Anterior cingulate cortex (tissue), 58 donors: ENCODE measurements at places on chromosomes 6 and 20.

DNA sequence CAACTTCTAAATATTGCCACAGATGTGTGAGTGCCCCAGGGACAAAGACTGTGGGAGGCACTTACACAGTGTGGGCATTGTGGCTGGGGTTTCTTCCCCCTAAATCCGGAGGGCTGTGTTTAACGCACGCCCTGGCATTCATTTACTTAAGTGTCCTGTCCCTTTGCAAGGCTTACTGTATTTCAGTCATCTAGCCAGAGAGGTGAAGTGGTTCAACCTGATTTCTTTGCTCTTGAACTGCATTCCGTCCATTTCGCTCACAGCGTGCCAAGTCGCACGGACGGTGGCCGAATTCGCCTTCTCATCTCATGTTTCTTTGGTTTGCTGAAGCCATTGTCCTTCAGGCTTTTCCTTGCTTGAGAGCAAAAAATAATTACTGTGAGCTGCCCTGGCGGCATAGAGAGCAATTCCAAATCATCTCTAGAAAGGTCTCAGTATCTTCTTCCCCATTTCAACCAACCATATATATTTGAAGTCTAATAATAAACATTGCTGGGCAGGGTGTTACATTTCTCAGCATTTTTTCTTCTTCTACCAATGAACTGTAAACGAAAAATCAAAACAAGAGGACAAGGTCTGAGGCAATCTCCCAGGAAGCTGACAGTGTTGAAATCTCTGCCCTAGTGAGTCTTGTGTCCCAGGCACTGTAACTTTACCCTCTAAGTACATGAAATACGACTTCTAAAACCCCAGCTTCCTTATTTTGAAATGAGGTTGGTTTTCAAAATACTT lies 16.9 kb downstream of the SYTL3 start:
- no peak for DNase-seq

GRCh38 chr6:3282476-3283236 lies 23.9 kb downstream of the PSMG4 start:
- DNase-seq, result no peak

DNA sequence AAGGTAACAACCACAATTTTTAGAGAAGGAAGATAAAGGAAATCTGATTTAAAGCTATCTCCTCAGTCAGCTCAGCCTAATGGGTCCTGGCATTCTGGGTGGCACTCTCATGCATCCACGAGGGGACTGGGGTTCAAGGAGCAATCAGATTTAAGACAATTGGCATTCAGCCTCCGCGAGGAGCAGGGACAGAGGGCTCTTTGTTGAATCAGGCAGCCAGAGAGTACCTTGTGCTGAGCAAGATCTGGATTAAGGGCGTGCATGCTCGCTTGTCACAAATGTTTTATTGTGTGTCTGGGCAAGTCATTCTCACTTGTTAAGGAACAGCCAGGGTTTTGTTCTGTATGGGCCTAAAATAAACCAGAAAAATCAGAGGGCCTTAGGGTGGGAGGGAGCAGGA lies 475.3 kb upstream of the NRSN1 start:
- DNase-seq, result peak; percentile 17

DNA sequence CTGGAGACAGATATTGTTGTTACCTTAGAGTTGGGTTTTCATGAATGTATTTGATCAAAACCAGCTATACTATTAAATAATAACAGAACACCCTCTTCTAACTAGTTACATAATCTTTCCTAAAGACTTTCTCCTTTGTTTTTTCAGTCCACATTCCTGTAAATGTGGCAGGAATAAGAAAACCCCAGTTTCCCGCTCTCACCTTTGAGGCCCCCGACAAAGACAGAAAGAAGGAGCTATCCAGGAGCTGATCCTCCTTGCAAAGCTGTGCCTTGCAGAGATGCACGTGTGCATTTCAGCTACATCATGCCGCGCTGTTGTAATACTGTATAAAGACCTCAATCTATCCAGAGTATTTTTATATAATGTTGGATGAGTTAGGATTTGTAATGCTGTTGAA lies 102.7 kb downstream of the SLC22A3 start:
- DNase-seq, result no peak

DNA sequence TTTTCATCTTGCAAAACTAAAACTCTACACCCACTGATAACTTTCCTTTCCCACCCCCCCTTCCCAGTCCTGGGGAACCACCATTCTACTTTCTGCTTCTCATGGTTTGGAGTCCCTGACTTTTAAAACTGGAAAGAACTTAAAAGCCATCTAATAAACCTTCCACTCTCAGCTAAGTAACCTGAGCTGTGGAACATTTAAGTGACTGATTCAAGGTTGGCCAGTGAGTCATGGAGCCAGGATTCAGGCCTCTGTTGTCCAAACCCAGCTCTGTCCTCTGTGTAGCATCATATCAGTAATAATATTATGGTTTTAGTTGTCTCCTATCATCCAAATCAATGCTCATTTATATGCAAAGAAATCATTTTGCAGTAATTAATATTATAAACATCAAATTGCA lies 176.0 kb upstream of the NT5E start:
- DNase-seq, result no peak

DNA sequence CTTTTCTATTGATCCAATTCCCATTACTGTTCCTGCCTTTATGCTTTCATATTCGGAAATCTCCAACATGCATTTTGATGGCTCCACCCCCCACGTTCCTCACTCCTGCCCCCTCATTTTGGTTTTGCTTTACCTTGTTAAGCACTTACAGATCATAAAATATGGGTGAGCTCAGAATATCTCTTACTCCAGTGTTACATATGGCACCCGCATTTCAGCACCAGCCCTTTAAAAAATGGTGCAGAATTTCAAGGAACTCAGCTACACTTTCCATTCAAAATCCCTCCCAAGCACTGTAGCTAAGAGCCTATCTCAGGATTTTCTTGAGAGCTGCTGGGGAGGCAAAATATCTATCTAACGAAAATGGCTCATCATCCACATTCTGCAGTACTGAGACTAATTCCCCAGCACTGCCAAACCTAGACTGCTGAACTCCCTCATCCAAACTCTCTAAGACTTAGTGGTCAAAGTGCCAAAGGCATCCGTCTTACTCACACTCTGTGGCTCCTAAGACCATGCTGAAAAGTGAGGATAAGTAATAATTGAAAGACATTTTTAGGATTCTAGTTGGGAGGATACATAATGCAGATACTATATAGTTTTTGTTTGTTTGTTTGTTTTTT lies 7.8 kb downstream of the SGK1 start:
- DNase-seq, result no peak

GRCh38 chr6:155107432-155108069 lies 112.4 kb downstream of the TIAM2 start:
- no peak for DNase-seq

DNA sequence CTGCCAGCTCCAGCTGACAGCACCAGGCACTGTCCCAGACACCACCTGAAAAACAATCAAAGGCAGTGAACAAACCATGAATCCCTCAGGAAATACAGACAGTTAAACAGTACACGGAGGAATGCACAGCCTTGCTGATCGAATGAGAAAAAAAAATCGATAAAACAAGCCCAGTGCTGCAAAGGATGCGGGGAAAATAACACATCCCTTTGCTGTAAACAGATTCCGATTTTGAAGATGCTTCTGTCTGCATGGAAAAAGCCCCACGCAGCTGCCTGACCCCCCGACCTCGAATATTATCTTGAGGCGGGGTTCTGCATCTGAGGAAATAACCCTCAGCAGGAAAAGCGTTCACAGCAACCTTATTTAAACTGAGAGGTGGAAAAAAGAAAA lies 43.9 kb downstream of the RBM38 start:
- no peak for DNase-seq

DNA sequence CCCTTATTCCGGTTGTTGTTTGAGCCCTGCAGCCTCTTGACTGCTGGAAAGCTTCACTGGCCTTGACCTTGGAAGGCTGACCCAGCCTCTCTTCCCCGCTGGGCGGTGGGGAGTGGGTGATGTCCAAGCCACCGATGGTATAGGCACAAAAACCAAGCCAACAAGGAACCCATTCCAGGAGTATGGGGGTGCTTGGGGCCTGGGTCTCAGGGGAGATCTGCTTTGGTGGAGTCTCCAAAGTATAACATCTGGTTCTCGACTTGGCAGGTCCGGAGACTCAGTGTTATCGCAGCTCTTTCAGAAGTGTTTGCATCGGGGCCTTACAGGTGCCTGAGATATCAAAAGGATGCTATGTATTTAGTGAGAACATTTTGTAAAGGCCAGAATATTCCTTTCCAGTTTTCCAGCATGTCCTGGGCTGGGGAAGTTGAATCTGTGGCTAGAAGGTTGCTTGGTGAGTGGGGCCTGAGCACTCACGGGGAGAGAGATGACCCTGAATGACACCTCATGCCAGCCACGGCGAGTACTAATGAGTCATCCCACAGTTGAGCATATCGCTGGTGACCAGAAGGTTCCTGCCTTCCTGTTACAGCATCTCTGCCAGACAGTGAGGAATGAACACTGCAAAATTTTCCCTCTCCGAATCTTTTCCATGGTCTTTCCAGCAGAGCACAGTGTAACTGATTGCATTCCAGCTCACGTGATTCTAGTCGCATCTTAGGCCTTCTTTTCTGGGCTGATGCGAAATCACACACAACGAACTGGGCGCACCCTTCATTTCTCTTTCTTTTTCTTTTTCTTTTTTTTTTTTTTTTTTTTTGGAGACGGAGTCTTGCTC lies 133.9 kb downstream of the ZDHHC14 start:
- DNase-seq, result no peak

DNA sequence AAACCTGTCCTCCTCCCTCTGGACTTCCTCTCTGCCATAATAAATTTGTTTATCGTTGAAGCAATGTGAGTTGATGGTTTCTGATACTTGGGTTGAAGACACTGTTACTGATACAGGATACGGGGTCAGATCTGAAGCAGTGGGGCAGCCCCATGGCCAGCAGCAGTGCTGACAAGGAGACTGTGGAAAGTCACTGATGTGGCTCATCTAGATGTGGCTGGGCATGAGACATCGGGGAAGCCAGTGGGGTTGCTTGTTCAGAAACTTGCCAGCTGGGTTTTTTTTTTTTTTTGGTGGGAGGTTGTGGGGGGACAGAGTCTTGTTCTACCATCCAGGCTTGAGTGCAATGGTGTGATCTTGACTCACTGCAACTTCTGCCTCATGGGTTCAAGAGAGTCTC lies 2.6 kb upstream of the BPI start:
- no peak for DNase-seq

GRCh38 chr6:37619641-37620040 lies 78.0 kb downstream of the MDGA1 start:
- no peak for DNase-seq

- DNase-seq, result no peak
Measured at GRCh38 chr6:147508042-147508865, at the start of gene SAMD5. TSS of gene SAMD5 (plus strand) at chr6:147508690. CDS start at chr6:147508929, 239 bp downstream.

GRCh38 chr6:63864061-63864460 lies 228.5 kb downstream of the PHF3 start:
- no peak for DNase-seq

- no peak for DNase-seq
Measured at GRCh38 chr6:166977621-166978525, 21.3 kb upstream of the CEP43 start.

DNA sequence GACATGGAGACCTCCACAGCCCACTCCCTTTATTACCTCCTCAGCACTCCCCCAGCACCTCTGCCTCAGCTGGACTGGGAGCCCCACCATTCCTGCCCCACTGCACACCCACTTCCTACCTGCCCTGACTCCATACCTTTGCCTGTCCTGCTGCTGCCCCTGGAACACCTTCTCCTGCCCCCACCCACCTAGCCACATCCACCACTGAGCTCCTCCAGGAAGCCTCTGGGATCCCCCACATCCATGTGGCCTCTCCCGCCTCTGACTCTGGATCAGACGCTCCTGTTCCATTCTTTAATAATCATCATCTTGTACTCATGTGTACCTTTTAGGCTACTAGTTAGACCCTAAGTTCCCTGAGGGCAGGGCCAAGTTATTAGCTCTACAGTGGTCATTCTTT lies 2.2 kb upstream of the SDCBP2 start:
- no peak for DNase-seq

- DNase-seq, result no peak
Measured at GRCh38 chr20:58011106-58011946, 217.1 kb downstream of the ANKRD60 start.

DNA sequence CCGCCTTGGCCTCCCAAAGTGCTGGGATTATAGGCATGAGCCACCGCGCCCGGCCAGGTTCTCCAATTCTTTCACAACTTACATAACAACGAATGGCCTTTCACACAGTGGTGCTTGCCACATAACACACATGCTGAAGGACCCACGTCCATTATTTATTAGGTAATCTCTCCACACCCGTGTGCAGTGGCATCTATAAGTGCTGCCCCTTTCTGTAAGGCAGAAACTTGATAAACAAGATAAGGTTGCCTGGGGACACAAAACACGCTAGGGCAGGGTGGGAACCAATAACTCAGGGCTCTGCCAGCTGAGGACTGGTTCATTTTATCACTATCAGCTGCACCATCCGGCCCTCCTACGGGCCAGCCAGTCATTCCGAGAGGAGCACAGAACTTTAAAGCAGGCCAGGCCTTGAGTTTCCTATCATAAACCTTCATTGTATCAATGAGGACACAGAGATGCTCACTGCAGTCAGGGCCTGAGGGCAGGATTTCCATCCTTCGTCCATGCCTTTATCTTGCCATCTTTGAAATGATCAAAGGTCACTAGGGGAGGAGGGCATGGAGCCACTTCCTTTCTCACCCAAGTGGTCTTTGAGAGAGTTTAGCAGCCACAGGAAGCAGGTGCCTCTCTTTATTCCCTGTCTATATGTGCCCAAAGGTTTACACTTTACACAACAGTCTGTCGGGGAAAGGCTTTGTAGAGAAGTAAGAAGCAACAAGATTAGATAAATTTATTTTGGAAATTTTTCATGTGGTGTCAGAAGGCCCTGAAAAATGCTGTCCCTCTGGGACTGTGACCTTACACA lies 37.6 kb downstream of the GPLD1 start:
- no peak for DNase-seq

- no peak for DNase-seq
Measured at GRCh38 chr6:48281217-48281616, 170.2 kb upstream of the PTCHD4 start.

DNA sequence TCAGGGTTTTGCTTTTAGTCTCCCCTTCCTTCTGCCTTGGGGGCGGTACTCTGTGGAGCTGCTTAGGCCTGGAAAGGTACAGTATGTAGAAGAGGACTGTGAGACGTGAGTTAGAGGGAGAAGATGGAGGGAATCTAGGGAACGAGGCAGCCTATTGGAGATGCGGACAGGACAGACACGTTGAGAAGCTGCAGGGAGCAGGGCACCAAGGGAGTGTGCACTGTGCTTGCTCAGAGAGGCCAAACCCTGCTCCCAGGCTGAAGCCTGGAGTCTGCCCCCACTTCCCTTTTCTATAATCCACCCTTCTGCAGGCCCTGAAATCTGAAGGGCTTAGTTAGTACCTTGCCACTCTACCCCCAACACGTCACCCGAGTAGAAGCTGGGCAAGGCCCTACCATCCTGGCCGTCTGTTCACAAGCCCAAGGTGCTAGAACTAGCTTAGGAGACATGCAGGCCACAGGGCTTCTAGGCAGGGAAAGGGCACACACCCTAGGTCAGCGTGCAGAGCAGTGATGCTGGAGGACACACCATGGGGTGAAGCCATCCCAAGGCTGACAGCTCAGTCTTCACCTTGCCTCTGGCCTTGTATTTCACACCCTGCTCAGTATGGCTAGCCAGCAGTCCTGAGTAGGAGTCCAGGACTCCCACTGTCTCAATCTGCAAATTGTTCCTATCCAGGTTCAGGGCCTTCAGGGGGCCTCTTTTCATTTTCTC lies 6.9 kb downstream of the TP53INP2 start:
- no peak for DNase-seq

GRCh38 chr6:44471271-44471981 lies 83.9 kb downstream of the CDC5L start:
- no peak for DNase-seq
